Stimulated activated naive CD8-positive, alpha-beta T cell treated with anti-CD3 and anti-CD28 coated beads, Interleukin-15, Interleukin-2, amounts not matched to agents 100 U/mL and 50 U/mL, for 24 hours (primary cell): ENCODE measurements at places on chromosomes 11 and 22.
A peak's percentile ranks its signal among the peaks of the same experiment; 100 is the strongest.

DNA sequence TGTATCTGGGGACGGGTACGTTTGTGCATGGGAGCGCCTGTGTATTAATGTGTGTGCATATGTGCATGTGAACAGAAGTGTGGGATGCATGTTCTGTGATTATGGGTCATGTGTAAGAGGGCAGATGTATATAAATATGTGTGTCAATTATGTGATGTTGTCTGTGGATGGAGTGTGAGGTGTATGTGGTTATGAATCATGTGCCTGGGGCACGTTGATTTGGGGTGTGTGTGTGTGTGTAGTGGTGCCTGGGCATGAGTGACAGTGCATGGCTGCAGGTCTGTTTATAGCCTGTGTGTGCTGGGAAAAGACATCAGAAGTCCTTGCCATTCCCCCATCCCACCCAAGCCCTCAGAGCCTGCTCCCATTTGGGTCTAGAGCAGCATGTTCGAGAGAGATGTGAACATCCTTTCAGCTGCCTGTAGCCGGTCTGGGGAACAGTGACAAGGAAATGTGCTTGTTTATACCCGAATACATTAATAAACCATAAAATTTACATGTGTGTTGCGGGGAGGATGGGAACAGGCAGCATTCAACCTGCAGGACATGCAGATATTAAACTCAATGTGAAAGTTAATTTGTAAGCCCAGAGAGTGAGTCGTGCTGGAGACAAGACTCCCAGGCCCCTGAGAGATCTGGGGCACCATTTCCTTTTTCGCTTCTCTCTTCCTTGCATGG lies 129.0 kb downstream of the NECTIN1 start:
- no peak for DNase-seq

DNA sequence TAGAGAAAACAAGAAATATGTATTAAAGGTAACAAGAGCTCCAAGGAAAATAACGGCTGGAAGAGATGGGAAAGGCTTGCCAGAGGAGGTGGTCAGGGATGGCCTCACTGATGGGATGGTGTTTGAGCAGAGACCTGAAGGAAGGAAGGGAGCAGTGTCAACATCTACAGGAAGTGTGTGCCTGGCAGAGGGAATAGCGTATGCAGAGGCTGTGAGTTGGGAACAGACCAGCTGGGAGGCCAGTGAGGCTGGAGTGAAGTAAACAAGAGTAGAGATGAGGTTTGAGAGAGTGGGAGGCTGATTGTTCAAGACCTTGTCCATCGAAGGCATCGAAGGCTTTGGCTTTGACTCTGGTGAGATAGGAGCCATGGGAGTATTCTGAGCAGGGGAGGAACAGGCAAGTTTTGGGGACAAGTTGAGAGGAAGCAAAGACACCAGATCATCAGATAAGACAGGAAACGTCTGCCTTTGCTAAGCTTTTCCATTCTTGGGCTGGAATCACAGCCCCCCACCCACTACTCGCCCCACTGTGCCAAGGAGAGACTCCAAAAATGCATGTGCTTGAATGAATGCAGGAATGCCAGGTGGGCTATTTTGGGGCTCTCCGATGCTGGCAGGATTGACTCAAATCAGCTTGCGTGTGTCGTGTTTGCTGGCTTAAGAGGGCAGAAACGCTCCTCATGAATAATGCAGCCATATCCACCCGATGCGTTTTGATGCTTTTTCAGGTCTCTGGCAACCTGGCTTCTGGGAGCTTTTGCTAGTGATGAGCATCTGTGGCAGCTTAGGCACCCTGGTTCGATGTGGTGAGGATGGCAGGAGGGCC lies 7.2 kb downstream of the SGSM1 start:
- DNase-seq = no peak

DNA sequence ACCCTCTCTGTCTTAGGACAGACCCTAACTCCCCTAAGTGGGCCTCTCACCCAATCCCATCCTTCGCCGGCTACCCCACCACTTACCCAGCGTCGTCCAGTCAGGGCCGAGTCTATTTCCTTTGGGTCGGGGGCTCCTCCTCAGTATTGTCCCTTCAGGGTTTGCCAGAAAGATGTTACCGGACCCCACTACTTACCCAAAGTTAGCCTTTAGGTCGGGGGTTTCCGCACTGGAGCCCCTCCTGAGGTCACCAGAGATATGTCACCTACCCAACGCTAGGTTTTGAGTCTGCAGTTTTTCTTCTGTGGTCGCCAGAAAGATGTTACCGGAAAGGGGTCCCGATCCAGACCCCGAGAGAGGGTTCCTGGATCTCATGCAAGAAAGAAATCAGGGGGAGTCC lies 17.9 kb upstream of the B4GALNT4 start:
- DNase-seq = no peak

DNA sequence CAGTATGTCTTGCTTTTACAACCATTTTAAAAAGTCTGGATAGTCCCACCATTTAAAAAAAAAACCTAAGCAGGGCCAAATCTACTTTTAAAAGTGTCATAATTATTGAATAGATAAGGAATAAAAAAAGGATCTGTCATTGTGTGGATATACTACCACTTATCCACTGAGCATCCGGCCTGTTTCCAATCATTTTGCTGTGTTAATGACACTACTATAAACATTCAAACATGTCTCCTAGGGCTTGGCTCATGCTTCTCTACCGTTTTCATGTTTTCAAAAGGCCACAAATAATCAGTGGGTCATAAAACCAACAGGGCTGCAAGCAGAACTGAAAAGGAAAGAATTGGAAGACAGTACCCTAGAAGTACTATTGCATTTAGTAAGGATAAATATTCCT lies 12.5 kb upstream of the C22orf39 start:
- DNase-seq = no peak

GRCh38 chr11:120180551-120181232 lies 30.1 kb upstream of the OAF start:
- no peak for DNase-seq

GRCh38 chr11:61002598-61002997 lies 31.1 kb downstream of the CD6 start:
- DNase-seq = no peak

- DNase-seq = no peak
Observed at GRCh38 chr11:3971756-3972404, 116.4 kb downstream of the STIM1 start.

DNA sequence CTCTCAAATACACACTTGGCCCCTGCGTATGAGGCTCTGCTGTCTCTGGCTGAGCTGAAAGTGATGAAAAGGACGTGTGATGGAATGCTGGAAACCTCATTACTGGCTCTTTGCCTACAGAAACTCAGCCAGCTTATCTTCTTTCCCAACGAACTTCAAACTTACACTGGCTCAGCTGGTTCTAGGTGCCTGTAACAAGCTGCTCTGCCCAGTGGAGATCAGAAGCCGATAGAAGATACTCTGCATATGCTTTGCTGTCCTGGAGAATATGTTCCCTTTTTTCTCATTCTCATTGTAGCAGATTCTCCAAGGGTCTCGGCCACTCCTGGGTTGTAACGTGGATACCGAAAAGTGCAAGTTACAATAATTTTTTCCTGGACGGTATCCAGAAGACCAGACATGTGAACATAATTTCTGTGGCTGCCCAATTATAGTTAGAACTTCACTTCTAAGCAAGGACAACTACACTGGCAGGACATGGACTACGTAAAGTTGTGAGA lies 405.3 kb upstream of the CCDC90B start:
- no peak for DNase-seq

GRCh38 chr22:38046070-38046748 lies 11.0 kb upstream of the PICK1 start:
- DNase-seq = no peak

- DNase-seq = no peak
Observed at GRCh38 chr11:99424313-99425084, 403.8 kb downstream of the CNTN5 start.

DNA sequence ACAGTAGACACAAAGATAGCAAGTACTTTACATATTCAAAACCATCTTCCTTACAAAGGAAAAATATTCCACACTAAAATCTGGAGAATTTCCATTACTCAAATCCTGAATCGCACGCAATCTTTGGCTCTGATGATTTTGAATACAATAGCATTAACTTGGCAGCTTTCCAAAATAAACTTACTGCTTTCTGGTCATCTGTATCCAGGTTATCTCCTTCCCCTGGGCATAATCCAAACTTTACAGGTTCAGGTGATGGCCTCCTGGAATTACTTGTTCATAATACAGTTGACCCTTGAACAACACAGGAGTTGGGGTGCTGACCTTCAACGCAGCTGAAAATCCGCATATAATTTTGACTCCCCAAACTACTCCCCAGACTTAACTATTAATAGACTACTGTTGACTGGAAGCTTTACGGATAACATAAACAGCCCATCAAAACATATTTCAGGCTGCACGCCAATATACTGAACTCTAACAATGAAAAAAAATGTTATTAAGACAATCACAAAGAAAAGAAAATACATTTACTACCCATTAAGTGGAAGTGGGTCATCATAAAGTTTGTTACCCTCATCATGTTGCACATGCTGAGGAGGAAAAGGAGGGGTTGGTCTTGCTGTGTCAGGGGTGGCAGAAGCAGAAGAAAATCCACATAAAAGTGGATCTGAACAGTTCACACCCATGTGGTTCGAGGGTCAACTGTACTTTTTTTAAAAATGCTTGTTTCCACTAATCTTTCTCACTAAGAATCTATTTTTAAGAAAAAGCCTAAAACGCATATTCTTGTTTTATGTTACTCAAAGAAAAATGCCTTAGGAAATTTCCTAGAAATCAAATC lies 6.5 kb downstream of the MTMR2 start:
- no peak for DNase-seq

GRCh38 chr11:34044664-34045485 lies 6.7 kb upstream of the CAPRIN1 start:
- DNase-seq = peak; percentile 30

DNA sequence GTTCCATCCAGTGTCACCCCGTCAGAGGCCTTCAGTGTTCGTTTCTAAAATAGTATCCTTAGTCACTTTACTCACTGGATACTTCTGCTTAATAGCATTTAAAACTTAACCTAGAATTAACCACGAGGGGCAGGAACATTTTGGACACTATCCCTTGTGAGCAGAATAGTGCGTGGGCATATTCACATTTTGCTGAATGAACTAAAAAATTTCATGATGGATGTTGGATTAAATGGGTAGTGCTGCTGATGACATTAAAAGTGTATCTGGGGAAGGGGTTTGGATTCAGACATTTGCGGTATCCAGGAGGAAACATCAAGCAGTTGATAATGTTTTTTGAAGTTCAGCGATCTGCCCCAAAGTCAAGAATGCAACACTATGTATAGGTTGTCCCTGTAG lies 750 bp upstream of the NAT10 start:
- no peak for DNase-seq

GRCh38 chr11:66981976-66982578 lies 7.0 kb downstream of the C11orf86 start:
- peak; percentile 57 for DNase-seq

- DNase-seq = no peak
Observed at GRCh38 chr22:37747715-37748100, 50.9 kb downstream of the TRIOBP start.

DNA sequence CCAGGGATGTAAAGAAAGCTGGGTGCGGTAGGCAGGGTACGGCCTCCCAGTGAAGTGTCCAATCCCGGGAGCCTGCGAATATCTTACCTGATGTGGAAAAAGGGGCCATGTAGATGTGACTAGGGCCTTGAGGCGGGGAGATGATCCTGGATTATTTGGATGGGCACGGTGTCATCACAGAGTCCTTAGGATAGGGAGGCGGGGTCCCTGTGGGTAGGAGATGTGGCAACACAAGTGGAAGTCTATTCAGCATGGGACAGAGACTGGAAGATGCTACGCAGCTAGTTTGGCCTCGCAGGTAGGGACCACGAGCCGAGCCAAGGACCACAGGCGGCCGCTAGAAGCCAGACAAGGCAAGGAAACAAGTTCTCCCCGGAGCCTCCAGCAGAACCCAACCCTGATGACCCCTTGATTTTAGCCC lies 46.4 kb upstream of the SHANK2 start:
- no peak for DNase-seq

- DNase-seq = no peak
Observed at GRCh38 chr11:15976433-15977045, 379.8 kb downstream of the SOX6 start.
